Cerebellar cortex (tissue), 1 donor: ENCODE measurements at places on chromosomes 16 and 17.

- DNase-seq: peak; percentile 97
These were observed at the start of gene NUDT7 for GRCh38 chr16:77722309-77723107. Gene NUDT7, plus strand, starts transcription at chr16:77722514. Its CDS starts 69 bp downstream, at chr16:77722583.

GRCh38 chr17:66963909-66964771 lies at the start of gene CACNG4:
Gene CACNG4, plus strand, starts transcription at chr17:66964707. Its CDS starts 205 bp downstream, at chr17:66964912.
- DNase-seq: no peak

DNA sequence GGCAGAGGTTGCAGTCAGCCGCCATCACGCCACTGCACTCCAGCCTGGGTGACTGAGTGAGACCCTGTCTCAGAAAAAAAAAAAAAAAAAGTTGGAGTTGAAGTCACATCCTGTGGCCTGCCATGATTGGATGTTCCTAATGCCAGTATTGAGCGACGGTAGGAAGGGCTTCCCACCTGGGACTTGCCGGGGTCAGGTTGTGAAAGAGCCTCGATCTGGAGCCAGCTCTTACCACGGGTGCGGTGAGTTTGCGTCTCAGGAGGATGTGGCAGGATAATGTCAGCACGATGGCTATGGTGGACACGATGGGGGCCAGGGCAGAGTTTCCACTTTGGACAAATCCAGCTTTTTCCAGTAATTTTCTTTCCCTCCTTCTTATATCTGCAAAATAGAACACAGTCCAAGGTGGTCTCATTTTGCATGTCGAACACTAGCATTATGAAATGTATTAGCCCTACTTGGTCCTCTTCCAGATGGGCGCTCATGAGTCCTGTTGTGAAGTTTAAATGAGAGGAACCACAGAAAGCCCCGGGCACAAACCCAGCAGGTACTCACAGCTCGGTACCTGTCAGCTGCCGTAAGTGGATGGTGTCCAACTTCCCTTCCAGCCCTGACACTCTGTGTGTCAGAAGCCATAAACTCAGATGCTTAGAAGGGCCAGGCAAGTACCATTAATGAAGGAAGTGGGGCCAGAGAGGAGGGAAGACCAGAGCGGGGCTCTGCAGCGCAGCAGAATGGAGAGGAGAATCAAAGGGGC lies 22.2 kb downstream of the ABCC12 start:
- DNase-seq: peak; percentile 89

DNA sequence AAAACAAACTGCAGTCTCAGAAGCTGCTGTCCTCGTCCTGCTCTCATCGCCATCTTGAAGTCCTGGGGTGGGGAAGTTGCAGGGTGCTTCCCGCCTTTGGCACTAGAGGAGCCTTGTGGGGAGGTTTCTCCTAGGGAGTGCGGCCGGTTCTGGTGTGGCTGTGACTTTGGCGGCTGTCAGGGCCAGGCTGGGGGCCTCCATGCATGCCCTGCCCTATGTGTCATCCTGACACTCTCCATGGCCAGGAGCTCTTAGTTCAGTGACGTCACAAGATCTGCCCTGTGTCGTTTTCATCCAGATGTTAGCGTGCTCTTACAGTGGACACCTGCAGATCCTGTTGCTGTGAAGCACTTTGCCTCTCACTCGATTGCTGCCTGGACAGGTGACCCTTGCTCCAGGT lies 49.6 kb downstream of the PLD6 start:
- no peak for DNase-seq

- DNase-seq: no peak
These were observed 27.9 kb downstream of the CDR2 start for GRCh38 chr16:22346483-22346882.

DNA sequence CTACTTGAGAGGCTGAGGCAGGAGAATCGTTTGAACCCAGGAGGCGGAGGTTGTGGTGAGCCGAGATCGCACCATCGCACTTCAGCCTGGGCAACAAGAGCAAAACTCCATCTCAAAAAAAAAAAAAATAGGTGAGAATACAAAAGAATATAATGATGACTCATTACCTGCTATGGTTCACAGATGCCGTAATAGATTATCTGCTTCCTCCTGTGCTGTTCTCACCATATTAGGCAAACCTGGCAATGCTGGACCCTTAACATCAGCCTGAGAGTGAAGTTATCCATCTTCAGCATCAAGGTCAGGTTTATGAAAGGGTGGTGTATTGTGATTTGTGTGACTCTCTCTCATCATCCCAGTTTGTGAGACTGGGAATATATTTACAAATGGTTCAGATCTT lies 271.3 kb upstream of the CPHXL start:
- no peak for DNase-seq

DNA sequence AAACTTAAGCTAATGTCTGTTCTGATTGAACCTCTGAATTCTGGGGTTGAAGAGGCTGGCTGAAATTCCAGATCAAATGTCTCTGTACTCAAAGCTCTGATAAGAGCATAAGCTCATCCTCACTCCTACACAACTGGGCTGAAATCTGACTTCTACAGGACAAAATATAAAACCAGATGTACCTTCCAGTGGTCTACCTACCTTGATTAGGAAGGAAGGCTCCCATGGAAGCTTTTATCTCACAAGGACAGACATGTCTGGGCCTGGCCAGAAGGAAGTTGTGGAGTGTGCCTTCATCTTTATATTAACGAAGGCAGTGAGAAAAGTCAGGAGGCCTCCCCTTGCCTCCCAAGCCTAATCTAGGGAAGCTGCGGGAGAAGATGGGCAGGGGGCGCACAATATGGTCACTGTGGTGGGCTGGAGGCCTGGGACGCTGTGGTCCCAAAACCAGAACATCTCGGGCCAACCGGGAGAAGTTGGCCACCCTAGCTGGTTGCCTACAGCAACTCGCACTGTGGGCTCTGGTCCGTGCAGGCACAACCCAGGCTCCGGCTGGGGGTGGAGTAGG lies 55.6 kb upstream of the LRRC37A3 start:
- no peak for DNase-seq

DNA sequence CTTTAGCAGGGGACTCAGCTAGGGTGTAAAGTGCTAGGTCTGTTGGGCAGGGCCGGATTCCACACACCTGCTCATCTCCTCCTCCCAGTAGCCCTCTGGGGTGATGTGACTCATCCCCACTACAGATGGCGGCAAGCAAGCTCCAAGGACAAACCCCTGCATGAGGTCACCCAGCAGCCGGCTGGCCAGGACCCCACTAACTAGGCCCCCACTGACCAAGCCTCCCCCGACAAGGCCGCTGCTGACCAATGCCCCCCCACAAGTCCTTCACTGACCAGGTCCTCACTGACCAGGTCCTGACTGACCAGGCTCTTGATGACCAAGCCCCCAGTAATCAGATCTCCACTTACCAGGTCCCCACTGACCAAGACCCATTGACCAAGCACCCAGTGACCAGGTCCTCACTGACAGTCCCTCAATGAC lies 36.7 kb downstream of the TNFRSF13B start:
- DNase-seq: no peak

- no peak for DNase-seq
These were observed 611 bp downstream of the SMARCE1 start for GRCh38 chr17:40646791-40647623.

GRCh38 chr17:74454197-74455024 lies 12.0 kb upstream of the CD300A start:
- DNase-seq: no peak

- DNase-seq: peak; percentile 63
These were observed 5.3 kb upstream of the HS3ST6 start for GRCh38 chr16:1923299-1924034.

GRCh38 chr16:11658896-11659708 lies 9.2 kb upstream of the SNN start:
- no peak for DNase-seq

DNA sequence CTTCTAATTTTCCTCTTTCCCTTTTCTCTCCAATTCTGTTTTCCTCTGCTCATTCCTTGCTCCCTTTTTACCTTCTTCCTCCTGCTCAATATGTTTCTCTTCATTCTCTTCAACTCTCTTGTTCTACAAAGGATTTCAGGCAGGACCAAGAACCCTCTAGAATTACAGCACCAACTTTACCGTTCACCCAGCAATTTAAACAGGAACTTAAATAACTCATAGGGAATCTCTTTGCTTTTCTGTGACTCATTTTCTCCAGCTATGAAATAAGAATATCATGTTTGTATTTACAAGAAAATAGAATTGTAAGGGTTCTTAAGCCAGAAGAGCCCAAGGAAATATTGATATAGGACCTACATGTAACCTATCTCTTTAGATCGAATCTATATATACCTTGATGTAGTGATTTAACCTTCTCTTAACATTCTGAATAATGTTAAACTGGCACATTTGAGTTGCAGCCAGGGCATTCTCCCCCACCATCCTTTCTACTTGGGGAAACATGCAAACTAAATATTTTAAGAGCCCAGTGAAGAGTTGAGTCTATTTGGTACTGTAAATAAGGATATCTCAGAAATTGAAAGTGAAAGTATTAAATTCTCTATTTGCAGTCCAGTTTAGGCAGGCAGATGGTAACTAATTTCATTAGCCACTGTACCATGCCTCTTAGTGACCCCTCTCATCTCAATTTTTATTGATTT lies 137.0 kb downstream of the ANKFN1 start:
- no peak for DNase-seq

DNA sequence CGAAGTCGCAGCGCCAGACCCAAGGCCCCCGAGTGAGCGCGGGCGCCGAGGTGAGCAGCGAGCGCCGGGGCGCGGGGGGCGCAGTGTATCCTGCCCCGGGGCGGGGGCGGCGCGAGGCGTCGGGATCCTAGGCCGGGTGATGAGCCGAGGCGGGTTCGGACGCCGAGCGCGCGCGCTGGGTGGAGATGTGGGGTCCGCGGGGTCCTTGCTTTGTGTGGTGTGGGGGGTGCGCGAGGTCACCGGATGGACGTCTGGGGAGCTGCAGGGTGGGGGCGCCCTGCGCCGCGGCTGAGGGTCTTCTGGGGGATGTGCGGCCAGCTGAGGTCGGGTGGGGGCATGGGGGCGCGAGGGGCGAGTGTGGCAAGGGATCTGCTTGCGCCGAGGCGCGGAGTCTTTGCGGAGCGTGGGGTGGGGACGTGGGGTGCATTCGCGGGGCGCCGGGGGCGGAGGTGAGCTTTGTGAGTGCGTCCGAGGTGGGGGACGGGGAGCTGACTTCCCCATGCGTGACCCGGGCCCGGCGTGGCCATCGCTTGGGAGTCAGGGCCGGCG lies 560 bp downstream of the RAI1 start:
- no peak for DNase-seq

- no peak for DNase-seq
These were observed 80.1 kb downstream of the PMP22 start for GRCh38 chr17:15184872-15185624.

- DNase-seq: no peak
These were observed 16.0 kb upstream of the CCL17 start for GRCh38 chr16:57388359-57389086.

- DNase-seq: no peak
These were observed 113.4 kb upstream of the KCNJ16 start for GRCh38 chr17:69961501-69962145.

GRCh38 chr17:16398270-16399267 lies 16.8 kb upstream of the TRPV2 start:
- DNase-seq: no peak
